ENCODE measurements at places on chromosomes 4 and X.

DNA sequence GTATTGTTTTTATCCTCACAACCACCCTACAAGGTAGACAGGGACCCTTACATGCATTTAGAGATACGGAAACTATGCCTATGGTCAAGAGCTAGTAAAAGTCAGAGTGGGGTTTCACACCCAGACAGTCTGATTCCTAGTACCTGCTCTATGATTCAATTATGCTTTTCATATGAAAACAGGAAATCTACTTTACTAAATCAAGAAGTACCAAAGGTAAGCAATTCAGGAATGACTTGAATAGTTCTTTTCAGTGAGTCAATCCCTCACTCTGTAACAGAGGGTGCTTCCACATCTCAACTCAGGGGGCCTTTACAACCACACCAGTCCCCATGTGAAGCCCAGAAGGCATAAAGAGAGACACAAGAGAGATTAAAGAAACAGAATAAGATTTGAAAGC lies 191.4 kb downstream of the PPP3CA start:
- no peak for DNase-seq

DNA sequence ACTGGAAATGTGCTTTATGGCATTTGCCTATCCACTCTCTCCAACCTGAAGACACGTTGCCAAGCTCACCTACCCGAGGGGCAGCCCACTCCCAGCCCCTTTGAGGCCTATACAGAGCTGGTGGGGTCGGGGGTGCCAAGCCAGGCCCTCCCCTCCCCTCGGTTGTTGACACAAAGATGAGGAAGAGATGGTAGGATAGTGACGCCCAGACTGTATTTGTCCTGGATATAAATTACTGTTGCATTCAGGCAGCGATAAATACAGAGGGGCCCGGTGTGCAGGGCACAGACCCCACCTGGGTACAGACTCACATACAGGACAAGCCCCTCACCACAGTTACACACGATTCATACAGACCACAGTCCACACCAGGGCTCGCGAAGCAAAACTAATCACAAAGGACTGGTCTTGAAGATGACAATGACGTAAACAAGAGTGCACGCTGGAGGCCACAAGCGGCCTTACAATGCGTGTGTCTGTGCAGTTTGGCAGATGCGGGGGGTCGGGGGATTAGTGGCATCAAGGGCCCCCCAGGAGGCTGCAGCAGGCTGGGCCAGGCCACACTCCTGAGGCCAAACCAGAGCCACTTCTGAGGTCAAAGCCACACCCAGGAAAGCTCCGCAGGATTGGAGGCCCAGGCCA lies 14.6 kb downstream of the DGKQ start:
- DNase-seq: no peak

DNA sequence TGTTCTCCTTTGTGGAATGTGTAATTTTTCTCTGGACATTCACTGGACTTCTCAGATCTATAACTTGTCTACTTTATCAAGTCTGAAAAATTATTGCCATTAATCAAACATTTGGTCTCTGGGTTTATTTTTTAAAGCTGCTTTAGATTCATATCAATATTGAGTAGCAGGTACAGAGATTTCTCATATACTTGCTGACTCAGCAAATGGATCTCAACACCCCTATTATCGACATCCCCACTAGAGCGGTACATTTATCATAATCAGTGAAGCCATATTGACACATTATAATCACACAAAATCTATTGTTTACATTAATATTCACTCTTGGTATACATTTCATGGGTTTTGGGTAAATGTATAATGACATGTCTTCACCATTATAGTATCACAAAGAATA lies 268.7 kb downstream of the SPOCK3 start:
- DNase-seq: no peak

- no peak for DNase-seq
These were observed 37.4 kb upstream of the HEPH start for GRCh38 chrX:66126662-66127061.

GRCh38 chr4:147830987-147831386 lies 99.1 kb downstream of the ARHGAP10 start:
- no peak for DNase-seq

DNA sequence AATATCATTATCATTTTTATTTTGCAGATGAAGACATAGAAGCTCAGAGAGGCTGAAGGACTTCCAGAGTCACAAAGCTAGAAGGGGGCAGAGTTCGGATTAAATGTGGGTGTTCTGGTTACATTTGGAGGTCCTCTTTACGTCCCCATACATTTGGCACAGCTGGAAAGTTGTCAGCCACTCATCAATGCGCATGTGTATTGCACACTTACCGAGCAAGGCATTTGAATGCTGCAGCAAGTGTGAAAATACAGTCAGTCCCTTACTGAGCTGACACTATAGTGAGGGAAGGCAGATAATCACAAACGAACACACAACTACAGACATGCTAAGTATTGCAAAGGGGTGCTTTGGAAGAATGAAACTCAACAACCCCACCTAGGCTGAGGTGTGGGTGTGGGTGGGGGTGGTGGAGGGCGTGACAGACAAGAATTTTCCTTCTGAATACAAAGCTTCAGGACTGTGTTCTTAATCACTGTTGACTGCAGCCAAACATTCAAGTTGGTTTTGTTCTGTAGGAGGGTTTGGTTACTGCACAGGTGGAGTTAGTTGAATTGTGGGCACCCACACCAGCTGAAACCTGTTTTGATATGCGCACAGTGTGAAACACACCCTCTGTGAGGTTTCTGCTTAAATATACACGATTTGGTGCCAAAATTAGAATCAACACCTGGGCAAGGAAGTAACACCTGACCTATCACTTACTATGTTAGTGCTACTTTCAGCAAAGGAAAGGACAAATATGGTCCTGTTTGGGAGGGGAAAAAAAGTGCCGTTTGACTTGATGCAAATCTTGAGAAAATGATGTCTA lies 72.4 kb downstream of the COQ2 start:
- no peak for DNase-seq

GRCh38 chrX:38941675-38942074 lies 140.4 kb downstream of the MID1IP1 start:
- no peak for DNase-seq

DNA sequence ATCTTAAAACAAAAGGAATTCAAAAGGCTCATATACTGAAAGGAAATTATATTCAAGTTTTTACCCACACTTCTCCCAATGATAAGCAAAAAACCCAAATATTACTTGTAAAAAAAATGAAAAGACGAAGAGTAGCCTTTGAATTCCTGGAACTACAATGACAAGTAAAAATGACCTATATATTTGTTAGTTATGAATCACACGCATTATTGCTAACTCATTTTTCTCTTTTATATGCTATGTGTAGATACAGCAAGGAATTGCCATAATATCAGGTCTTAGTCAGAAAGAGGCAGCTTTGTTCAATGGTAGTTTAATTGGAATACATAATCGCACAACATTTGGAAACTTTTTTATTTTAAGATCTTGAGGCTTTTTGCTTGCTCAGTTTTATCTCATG lies 22.7 kb upstream of the ASB5 start:
- DNase-seq: no peak

DNA sequence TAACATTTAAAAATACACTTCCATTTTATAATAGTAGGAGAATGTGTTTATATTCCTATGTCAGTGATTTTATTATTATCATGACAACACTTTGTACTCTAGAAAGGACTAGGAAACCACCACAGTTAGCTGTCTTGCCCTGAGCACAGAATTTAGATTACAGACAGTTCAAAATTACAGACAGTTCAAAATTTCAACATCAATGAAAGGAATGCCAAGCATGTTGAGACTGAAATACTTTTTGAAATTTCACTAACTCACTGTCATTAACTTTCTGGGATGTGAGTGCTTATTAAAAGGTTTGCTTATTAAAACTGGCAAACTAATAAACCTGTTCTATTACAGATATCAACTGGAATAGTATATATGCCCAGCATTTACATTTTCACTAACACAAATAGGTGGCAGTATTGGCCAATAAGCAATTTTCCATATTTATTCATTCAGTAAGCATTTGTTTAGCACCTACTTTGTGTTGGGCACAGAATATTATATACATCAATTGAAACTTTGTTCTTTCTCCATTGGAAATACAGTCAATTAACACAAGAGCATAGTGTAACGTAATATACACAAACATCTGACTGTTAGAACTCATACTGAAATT lies 179.4 kb downstream of the FBXW7 start:
- no peak for DNase-seq

- DNase-seq: no peak
These were observed 40.2 kb downstream of the STX18 start for GRCh38 chr4:4501679-4502078.

DNA sequence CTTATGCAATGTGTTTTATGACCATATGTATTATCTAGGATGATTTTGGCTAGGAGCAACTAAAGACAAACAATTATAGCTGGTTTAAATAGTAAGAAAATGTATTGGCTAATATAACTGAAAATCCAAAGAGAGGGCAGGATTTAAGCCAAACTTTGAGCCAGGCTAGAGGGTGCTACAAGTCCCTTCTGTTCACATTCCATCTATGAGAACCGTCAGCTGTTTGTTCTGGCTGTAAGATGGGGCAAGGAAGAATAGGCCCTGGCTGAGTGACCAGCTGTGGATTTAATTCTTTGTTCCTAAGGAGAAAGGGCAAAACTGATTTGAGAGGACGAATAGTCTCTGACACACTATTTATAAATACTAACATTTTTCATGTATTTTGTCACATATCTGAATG lies 79.2 kb upstream of the UGT8 start:
- no peak for DNase-seq

GRCh38 chr4:30002341-30002740 lies 717.8 kb upstream of the PCDH7 start:
- no peak for DNase-seq

GRCh38 chr4:127622921-127623796 lies 9.6 kb upstream of the INTU start:
- DNase-seq: peak; percentile 76

DNA sequence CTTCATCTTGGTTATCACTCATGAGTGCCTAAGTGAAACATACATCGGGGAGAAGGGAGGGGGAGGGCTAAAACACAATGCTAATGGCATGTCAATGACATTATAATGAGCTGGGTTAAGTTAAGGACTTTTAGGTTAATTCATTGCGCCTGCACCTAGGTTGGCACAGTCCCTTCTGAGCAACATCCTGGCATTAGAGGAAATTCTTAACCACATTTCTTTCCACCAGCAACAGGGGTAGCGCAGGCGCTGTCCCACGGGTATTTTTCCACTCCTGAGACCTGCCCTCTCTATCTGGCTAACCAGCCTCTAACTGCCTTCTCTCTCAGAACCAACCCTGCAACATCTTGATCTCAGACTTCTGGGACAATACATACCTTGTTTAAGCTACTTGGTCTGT lies 39.0 kb upstream of the PROM1 start:
- DNase-seq: no peak

- DNase-seq: no peak
These were observed 96.1 kb upstream of the MTM1 start for GRCh38 chrX:150472306-150472705.

DNA sequence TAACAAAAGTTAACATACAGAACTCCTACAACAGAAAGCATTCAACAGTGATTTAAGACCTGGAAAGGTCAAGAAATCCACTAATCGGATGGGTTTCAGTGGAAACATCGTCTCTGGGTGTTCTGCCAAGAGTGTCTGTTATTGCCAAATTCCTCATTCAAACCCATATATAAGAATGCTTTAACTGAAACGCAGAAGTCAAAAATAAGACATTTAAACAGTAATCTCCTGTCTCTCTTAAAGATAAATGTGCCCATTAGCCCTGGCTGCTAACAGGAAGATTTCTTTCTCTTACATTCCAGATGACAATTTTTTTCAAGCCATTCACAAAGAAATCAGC lies 31.5 kb downstream of the DCTD start:
- no peak for DNase-seq

GRCh38 chr4:15233264-15233597 lies 194.6 kb upstream of the C1QTNF7 start:
- DNase-seq: no peak

GRCh38 chr4:80009806-80010205 lies 63.2 kb downstream of the ANTXR2 start:
- DNase-seq: no peak

- DNase-seq: no peak
These were observed 226.1 kb downstream of the COX18 start for GRCh38 chr4:72843466-72843865.

- peak; percentile 28 for DNase-seq
These were observed 2184.4 kb upstream of the AGA start for GRCh38 chr4:179626687-179627086.

GRCh38 chr4:26191353-26191752 lies 129.5 kb upstream of the RBPJ start:
- no peak for DNase-seq

Measured in glutamatergic neuron (in vitro differentiated cells).